ENCODE measurements at places on chromosomes 12 and 14.

GRCh38 chr14:79584679-79585078, 626.6 kb downstream of the DIO2 start:
- no peak for DNase-seq

DNA sequence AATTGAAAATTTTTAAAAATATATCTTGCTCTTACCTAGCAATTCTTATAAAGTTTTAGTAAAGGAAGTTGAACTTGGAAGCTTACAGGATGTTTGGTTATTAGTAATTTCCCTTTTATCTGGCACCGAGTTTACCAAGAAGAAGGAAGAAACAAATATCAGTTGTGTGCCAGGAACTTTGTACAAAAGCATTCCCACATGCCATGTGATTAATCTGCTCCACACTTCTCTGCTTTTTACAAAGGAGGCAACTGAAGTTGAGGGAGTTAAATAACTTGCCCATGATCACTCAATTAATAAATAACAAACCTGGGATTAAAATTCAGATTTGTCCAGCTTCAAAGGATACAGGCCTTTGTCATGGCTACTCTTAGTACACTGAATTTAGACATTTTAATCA, 122.5 kb upstream of the BCAT1 start:
- no peak for DNase-seq

DNA sequence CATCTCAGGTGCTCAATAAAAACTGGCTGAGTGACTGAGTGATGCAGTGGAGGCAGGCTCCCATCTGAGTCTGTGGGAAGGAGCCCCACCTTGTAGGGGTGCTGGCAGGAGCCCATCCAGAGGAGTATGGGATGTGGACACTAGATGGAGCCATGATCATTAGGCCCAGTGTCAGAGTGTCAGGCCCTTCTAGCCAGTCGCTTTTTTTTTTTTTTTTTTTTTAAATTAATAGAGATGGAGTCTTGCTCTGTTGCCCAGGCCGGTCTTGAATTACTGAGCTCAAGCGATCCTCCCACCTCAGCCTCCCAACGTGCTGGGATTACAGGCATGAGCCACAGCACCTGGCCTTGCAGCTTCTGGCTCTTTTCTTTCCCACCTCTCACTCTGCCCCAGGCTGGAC, 11.5 kb downstream of the RITA1 start:
- DNase-seq = peak; percentile 76

GRCh38 chr12:116818341-116818856, 62.8 kb downstream of the HRK start:
- no peak for DNase-seq

DNA sequence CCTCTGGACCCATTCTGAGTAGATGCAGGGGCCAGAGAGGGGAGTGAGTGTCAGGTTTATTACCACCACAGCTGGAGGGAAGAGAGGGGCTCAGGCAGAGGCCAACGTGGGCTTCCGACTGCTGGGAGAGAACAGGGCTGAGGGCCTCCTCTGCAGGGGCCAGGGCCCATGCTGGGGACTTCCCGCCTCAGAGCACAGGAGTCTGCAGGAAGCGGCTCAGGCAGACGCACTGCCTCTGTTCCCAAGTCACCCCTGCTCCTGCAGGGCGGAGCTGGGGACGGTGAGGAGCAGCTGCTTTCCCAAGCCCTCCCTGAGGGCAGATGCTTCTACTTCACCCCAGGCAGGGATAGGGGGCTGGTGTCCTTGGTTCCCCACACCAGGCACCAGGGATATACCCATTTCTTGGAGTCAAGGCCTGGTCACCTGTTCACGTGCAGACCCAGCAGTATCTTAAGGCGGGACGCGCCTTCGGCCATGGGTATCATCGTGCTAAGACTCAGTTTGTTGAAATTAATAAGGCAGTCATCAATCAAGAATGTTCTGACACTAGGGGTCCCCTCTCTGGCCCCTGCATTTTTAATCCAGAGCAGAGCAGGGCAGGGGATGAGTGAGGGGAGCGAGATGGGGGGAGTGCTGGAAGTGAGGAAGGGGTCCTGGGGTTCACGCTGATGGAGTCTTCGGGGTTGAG, 100.0 kb downstream of the PIWIL1 start:
- DNase-seq = no peak

- DNase-seq = no peak
These were observed 3.7 kb downstream of the MYH6 start for GRCh38 chr14:23404331-23404900.

DNA sequence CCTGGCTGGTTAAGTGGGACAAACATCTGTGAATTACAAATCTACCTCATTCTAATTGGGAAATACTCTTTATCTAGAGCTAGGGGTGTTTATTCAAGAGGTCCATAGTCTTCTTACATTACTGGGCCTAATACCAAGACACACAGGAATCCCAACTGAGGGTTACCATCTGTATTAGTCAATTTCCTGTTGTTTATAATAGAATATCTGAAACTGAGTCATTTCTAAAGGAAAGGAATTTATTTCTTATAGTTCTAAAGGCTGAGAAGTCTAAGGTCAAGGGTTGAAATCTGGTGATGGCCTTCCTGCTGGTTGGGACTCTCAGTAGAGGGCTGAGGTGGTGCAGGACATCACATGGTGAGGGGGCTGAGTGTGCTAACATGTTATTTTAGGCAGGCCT, 36.0 kb downstream of the RTRAF start:
- DNase-seq = no peak

GRCh38 chr12:12181511-12181910, 85.3 kb downstream of the LRP6 start:
- DNase-seq = no peak

GRCh38 chr12:96242597-96242996, 48.4 kb downstream of the ELK3 start:
- DNase-seq = no peak

DNA sequence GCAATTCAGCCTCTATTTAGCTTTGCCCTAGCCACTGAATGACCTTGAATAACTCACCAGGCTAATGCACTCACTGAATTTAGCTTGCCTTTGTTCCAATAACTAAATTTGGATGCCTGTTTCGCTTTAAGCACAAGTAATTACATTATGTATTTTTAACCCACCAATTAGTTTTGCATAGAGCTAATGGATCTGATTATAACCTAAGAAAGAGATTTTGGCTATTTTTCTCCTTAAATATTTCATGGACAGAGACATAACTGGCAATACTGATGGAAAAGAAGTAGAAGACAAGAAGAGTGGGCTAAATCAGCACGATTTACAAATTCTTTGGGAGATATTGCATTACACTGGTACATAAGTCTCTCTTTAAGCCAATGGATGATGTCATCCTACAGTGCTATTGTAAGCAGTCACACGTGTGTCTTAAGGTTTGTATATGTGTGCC, 85.7 kb downstream of the AKAP6 start:
- no peak for DNase-seq

DNA sequence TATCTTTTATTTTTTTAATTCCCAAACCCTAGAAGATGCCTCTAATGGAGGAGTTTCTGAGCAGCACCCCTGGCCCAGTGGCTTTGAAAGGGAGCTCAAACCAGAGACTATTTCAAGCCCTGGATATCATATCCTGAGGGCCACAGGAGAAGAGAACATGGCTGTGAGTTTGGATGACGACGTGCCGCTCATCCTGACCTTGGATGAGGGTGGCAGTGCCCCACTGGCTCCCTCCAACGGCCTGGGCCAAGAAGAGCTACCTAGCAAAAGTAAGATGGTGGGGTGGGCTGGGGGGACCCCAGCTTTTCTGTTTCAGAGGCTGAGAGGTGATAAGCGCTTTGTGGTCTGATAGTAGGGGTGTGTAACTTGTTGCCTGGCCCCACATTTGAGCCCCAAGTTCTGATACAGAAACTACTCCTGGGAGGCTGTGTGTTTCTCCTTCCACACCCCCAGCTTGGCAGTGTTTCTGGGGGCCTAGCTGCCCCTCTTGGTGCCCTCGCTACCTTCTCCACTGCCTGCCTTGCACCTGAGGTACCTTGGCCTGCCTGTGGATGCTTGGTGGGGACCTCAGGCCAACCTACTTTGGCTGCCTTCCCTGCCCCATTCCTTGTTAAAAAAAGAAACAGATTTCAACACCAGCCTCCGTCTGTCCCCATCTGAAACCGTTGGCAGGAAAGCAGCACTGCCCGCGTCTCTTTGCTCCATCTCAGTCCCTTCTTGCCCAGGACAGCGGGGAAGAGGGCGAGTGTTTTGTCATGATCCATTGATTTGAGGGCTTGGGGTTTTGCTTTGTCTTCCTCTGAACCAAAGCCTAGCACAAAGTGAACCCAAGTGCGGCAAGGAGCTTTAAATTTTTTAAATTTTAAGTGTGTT, 5.7 kb downstream of the TPCN1 start:
- DNase-seq = no peak

DNA sequence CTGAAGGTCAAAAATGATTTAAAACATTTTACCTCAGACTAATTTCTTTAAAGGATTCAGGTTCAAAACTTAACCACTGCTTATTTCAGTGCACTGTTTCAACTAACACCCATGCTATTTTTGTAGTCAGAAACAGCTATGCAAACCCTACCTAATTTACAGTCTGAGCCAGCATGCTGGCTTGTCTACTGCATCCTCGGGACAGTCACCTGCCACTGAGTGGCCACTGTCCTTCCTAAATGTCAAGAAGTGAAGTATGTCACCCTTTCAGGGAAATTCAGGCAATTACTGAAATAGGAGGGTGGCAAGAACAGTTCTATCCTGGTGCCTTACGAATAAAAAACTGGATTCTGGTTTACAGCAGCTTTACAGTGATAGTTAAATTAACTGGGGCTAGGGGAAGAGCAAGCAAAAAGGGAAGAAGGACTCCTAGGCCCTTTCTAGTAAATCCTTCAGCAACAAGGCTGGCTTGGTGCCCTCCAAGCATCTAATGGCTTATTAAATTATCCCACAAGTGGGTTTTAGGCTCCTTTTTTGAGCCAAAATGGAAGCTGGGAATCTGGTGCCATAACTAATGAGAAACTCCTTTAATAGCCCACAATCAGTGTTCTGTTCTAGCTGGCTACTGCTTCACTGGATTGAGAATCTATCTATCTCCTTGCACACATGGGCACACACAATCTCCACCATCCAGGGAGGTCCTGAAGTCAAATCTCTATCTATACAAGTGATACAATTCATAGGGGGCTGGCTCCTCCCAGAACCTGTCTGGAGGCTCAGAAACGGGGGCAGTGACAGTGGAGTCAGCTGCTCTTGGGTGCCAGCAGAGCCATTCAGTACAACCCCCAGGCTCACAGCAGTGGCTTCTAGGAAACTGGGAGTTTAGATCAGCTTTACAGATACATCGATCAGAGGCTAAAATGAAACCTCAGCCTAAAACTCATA, 43.4 kb downstream of the SH2B3 start:
- no peak for DNase-seq

DNA sequence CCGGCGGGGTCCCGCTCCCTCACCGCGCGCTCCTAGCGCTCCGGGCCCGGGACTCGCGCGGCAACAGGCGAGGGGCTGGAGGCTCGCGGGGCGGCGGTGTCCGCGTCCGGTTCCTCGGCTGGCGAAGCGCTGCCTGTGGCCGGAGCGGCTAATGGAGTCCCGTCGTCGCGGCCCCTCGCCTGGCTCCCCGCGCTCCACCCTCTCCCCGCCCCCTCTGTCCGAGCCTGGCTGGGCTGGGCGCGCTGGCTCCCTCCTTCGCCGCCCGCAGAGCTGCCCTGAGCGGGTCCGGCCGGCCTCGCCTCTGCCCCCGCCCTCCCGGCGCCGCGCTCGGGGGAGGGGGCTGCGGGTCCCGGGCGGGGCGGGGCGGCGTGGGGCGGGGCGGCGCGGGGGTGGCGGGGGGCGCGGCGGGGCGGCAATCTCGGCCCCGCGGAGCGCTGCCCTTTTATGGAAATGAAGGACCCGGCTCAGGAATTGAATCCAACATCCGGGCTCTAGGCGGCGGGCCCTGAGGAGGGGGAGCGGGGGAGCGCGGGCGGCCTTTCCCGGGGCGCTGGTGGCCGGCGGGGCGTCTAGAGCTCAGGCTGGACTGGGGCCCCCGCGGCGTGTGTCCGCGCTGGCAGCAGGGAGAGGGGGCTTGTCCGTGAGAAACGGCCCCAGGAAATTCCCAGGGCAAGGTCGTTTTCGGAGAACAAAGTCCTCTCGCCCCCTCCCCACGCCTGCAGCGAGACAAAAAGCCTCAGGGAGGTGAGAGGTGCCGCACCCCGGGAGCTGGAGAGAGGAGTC, at the start of gene FERMT2:
Gene FERMT2 (minus strand): TSS at position 153 of the 783 bp plus-strand sequence. CDS start 482 bp downstream, outside the sequence.
- peak; percentile 81 for DNase-seq

DNA sequence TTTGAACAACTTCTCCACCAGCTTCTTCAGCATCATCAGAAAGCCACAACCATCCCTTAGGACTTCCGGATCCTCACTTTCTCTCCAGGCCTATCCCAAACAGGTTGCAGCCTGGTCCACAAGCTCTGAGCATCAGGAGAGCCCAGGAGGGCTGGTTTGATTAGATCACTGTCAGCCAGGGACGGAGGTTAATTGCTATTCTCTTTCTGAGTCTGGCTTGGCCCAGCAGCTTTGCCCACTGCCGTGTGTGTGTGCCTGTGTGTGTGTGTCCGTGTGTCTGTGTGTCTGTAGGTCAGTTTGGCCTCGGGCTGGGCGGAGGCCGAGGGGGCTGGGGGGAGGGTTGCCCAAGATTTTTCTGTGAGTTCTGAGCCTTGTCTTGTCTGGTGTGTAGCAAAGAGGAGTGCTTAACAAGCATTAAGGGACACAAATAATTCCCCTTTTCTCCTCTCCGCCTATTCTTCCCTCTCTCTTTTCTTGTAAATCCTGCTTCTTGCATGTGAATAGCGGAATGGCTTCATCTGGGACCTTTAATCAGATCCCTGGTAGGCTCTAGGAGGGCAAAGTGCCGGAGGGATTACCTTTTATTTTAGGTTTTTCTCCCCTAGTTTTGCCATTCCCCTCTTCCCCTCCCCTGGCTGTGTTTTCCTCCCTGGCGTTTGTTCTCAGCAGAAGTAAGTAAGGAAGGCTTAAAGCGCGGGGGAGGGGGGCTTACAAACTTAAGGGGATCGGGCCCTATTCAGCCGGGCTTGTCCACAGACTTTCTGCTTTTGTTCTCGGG, 138.2 kb upstream of the LHX5 start:
- no peak for DNase-seq

GRCh38 chr12:75715682-75716081, 204.3 kb upstream of the KRR1 start:
- no peak for DNase-seq

DNA sequence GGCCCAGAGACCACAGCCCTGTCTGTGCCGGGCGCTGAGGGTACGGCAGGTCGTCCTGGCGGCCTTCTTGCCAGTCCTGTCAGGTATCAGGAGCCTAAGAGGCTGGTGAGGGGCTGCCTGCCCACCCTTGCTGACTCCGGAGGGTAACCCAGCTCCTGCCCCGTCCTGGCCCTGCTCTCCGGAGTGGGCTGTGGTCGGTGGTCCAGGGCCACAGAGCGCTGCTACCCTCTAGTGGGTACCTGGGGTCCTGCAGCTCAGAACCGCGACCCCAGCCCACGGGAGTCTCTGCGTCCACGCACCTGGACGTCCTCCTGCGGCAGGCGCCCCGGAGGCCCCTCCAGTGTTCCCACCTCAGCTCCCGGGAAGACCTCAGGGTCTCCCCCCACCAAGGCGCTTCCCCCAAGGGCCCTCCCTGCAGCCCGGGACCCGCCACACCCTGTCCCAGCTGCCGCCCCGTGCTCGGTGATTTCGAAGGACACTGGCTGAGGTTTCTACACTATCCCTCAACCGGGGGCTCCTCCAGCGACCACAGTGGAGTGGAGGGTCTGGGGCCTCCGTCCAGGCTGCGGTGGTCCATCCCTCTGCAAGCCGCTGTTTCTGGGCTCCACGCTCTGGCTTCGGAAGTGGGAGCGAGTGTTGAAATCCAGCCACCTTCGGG, 75.9 kb upstream of the FBRSL1 start:
- no peak for DNase-seq

- no peak for DNase-seq
These were observed 352.0 kb downstream of the ZFP36L1 start for GRCh38 chr14:68440820-68441219.

Measured in SW480 (cell line).